ENCODE measurements at places on chromosomes 1 and 21. TPM values are rescaled to one million over a fixed set of nuclear protein-coding genes. Genes with fewer than 3 reads are reported as not detected.

DNA sequence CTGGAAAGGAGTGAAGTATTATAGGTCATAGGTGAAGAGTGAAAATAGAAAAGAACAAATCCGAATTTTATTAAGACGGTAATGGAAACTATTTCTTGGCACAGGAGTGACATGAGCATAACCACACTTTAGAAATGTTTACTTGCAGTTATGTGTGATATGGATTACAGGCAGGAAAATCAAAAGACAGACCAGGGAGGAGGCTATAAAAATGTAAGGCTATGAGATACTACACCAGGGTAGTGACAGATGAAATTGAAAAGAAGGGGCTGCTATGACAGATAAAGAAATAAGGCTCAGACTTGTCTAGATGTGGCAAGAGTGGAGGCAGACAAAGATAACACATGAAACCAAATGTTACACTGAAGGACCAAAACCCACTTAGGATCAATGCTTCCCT is 31.7 kb downstream of the GPATCH2 start:
- no peak for DNase-seq

DNA sequence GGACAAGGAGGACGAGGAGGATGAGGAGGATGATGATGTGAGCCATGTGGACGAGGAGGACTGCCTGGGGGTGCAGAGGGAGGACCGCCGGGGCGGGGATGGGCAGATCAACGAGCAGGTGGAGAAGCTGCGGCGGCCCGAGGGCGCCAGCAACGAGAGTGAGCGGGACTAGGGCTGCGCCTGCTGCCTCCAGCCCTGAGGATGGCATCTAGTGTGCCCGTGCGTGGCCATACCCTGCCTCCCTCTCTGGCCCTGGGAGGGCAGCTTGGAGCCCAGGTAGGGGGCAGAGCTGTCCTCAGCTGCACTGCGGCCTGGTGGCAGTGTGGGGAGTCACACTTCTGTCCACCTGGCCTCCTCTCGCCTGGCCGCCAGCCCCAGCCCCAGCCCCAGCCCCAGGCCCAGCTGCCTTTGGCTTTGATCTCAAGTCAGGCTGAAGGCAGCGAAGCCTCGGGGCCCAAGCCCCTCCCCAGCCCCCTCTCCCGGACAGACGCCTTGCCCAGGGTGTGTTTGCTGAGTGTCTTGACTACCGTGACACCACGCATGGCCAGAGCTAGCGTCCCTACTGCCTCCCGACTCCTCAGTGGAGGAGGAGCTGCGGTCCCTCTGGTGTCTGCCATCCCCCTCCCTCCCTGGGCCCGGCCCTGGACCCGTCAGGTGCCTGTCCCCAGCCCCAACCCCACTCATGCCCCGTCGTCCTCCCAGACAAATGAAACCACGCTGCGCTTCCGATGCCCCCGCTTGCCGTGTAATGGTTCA is 155.2 kb downstream of the PEX14 start:
- DNase-seq = peak; percentile 81

DNA sequence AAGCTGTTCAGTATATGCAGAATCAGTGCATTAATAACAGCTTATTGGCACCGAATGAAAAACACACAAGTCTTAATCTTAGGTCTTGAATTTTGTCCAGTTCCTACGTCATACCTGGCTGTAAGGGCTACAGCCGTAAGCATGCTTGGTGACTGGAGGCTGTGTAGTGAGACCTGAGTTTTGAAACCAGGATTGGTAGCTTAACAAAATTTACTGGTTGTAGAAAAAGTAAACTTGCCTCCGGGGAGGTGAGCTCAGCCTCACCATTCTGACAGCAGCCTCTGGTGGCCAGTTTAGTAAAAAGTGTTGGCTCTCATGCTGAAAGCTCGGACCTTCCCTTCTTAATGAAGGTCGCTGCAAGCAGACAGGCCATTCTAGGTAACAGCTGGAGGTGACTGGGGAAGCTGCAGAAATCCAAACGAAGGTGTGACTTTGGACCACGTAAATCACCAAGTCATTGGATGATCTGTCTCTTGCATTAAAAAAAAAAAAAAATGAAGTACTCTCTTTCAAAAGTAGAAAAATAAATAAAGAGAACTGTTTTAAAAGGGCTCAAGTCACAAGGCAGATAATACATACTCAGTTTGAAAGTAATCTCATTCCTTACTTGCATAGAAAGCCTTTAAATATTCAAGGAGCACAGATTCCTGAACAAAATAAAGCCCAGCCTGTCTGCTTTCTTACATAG is 48.9 kb downstream of the HLCS start:
- DNase-seq = no peak

PLA2G2E gene
- not detected for total RNA-seq

DNA sequence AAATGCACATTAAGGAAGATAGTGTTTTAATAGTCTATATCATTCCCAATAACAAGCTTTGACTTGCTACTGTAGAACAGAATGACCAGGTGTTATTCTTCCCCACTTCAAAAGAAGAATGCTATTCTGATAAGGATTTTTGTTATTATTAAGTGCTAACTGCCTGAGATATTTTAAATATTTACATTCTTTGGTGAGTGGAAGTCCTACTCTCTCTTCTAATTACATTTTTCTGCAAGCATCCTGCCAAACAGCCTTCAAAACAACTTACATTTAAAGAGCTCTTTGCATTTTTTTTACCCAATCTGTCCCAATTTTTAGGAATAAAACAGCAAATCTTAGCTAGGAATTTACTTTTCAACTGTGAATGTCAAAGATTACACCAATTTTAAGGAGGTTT is 23.5 kb upstream of the SYDE2 start:
- DNase-seq = no peak

DNA sequence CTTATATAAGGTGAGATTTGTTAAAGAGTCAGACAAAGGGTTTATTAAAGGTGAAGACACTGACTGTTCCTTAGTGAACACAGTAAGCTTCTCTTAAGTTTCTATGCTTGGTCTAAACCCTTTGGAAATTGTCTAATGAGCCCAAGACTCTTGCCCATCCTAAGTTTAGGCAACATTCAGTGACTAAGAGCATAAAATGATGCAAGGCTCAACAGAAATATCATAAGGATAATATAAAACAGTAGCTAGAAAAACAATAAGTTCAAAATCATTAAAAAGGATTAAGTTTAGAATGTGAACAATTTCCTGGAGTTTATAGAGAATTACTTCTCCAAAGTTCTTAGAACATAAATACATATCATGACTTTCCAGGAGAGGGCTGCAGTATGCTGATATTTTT is 108.9 kb upstream of the PDC start:
- DNase-seq = no peak

LCK gene
- 1.3 TPM for total RNA-seq

DNA sequence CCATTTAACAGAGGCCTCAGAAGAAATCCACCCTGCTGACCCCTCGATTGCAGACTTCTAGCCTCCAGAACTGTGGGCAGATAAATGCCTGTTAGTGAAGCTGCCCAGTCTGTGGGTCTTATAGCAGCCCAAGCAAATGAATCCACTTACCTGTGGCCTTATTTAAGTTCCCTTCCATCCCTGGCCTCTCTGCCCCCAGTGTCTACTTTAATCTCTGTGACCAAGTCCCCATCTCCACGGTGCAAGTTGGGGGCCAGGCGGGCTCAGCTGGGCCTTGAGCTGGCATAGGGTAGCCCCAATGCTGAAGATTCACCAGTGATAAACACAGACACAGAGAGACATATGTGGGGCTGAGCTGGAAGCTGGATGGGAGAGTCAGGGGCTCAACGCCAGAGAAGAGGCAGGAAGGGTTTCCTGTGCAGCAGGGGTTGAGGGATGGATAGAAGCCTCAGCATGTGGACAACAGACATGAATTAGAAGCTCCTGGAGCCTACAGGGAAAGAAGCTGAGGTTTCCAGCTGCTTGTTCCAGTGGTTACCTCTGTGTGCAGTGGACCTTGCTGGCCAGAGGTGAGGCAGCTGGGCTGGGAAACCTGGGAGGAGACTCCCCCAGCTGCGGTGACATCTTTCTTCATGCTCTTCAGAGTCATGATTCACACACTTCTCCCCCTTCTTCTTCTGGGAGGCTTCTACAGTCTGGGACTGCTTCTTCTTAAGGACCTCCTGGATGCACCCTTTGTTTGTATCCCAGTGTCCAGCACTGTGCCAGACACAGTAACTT is 13.4 kb upstream of the B3GALT5 start:
- no peak for DNase-seq

- DNase-seq = no peak
Measured at GRCh38 chr1:2194319-2194897, at the start of gene FAAP20. TSS of gene FAAP20 (minus strand) at chr1:2194772. CDS start at chr1:2194749, 23 bp downstream.

- DNase-seq = peak; percentile 81
Measured at GRCh38 chr1:158117854-158118704, 62.6 kb upstream of the CD1D start.

PTGS2 gene
- 9.3 TPM for total RNA-seq

GRCh38 chr1:40777224-40777970 is 6.2 kb upstream of the KCNQ4 start:
- DNase-seq = no peak

RNF2 gene
- total RNA-seq = 15.3 TPM

- no peak for DNase-seq
Measured at GRCh38 chr1:242043165-242043564, 44.3 kb upstream of the MAP1LC3C start.

DNA sequence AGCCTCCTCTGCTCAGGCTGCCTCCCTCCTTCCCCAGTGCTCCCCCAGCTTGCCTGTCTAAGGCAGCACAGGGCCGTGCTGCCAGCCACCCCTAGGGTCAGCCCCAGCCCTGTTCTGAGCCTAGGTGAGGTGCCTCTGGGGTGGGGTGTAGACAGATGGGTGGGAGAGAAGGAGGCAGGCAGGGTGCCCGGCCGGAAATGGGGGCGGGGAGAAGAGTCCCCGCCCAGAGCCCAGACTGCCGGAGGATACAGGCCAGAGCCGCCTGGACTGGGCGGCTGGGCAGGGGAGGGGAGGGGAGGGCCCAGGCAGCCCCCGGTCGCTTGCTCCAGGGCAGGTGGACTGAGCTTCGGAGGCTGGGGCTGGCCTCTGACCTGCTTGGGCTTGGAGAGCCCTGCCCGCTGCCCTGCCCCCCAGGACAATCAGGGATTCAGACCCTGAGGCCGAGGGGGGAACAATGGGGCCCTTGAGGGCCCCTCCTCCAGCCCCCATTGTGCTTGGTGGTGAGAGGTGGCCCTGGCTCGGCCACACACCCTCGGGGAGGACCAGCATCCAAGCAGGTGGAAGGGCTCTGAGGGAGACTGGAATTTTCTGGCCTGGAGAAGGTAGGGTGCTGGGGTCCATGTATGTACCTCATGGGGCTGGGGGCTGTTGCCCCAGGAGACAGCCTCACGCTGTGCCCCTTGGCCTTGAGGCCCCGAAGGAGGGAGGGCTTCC is at the start of gene GJC2:
Gene GJC2 (plus strand): TSS at position 525 of the 714 bp plus-strand sequence. CDS start 7,829 bp downstream, outside the sequence.
- peak; percentile 72 for DNase-seq

DNA sequence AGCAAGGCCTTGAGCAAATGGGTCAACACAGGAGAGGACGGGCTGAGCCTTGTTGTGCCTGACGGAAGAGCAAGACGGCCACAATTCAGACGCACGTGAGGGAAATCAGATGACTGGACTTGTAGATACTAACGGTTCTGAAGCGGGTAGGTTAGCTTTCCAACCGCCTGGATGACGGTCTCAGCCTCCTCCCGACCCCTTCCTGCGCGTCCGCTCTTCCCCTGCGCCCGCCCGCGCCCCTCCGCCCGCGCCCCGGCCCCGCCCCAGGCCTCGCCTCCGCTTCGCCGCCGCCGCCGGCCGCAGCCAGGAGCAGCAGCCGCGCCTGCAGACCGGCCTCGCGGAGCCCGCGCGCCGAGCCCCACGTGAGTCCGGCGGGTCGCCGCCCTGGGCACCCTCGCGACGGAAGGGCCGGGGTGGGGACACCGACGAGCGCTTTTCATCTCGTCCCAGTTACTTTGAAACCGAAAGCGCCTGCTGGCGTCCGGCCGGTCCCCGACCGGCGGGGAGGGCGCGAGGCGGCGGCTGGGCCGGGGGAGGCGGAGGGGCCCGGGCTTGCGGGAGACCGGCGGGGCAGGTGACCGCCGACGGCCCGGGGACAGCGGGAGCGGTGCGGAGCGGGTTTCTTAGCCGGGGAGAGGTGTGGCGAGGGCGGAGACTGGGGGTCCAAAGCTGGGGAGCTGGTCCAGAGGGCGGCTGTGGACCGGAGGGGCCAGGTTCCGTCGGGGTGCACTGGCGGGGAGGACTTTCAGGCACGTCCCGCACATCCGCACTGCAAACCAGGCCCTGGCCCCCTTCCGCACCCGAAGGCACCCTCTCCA is at the start of gene TRAF5:
Gene TRAF5 (plus strand): TSS at position 306 of the 818 bp plus-strand sequence. CDS start 26,407 bp downstream, outside the sequence.
- DNase-seq = peak; percentile 87

DNA sequence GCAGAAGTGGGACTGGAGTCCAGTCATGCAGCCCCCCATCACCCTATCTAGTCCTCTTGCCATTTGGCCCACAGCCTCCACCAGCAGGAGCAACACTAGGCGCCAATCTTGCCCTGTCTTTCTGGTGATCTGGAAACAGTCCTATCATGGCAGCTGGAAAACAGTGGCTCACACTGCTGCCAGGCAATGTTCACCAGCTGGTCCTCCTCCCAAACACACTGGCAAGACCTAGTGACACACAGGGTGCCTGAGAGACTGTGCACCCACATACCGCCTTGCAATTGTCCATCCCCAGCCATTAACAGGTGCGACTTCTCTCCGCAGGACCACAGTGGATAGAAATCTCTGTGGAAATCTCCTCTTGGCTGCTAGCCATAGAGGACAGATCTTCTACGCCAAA is 105.5 kb downstream of the HIVEP3 start:
- DNase-seq = no peak

Data from posterior vena cava (tissue), 2 donors.